Occipital lobe (tissue), 3 donors: ENCODE measurements at places on chromosomes 2 and 18. TPM values are rescaled to one million over a fixed set of nuclear protein-coding genes. Genes with fewer than 3 reads are reported as not detected.

The LYPD6B gene
- total RNA-seq = 12.5 TPM

The RNF138 gene
- total RNA-seq = 79.5 TPM

The MCEE gene
- total RNA-seq = 10.3 TPM

The OXER1 gene
- total RNA-seq = not detected

The FN1 gene
- total RNA-seq = 85.5 TPM

The C1QL2 gene
- 1.6 TPM for total RNA-seq

The FAP gene
- total RNA-seq = 2.2 TPM
